ENCODE measurements at places on chromosomes 3 and 15.

- no peak for DNase-seq
Observed at GRCh38 chr3:140706360-140706759, 28.5 kb downstream of the TRIM42 start.

DNA sequence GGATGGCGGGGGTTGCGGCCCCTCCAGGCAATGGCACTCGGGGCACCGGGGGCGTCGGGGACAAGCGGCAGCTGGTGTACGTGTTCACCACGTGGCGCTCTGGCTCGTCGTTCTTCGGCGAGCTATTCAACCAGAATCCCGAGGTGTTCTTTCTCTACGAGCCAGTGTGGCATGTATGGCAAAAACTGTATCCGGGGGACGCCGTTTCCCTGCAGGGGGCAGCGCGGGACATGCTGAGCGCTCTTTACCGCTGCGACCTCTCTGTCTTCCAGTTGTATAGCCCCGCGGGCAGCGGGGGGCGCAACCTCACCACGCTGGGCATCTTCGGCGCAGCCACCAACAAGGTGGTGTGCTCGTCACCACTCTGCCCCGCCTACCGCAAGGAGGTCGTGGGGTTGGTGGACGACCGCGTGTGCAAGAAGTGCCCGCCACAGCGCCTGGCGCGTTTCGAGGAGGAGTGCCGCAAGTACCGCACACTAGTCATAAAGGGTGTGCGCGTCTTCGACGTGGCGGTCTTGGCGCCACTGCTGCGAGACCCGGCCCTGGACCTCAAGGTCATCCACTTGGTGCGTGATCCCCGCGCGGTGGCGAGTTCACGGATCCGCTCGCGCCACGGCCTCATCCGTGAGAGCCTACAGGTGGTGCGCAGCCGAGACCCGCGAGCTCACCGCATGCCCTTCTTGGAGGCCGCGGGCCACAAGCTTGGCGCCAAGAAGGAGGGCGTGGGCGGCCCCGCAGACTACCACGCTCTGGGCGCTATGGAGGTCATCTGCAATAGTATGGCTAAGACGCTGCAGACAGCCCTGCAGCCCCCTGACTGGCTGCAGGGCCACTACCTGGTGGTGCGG, 1.9 kb downstream of the CHST2 start:
- DNase-seq, result peak; percentile 76

GRCh38 chr3:113629584-113630421, 66.6 kb downstream of the USF3 start:
- no peak for DNase-seq

DNA sequence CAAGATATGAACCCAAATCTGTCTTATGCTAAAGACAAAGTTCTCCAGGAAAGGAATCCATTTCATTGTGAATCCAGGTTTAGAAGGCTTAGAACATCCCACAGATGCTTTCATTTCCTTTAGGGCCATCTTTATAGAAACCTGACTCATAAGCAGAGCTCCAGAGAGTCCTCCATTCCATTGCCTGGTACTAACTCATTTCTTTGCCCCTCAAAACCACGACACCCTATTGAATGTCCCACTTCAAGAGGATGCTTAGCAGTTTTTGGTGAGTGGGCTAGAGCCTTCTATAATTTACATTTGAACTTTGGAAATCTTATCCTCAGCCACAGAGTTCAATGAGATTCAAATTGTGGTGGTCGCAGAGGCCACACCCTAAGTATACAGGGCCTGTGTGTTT, 325.0 kb downstream of the NTRK3 start:
- DNase-seq, result no peak

DNA sequence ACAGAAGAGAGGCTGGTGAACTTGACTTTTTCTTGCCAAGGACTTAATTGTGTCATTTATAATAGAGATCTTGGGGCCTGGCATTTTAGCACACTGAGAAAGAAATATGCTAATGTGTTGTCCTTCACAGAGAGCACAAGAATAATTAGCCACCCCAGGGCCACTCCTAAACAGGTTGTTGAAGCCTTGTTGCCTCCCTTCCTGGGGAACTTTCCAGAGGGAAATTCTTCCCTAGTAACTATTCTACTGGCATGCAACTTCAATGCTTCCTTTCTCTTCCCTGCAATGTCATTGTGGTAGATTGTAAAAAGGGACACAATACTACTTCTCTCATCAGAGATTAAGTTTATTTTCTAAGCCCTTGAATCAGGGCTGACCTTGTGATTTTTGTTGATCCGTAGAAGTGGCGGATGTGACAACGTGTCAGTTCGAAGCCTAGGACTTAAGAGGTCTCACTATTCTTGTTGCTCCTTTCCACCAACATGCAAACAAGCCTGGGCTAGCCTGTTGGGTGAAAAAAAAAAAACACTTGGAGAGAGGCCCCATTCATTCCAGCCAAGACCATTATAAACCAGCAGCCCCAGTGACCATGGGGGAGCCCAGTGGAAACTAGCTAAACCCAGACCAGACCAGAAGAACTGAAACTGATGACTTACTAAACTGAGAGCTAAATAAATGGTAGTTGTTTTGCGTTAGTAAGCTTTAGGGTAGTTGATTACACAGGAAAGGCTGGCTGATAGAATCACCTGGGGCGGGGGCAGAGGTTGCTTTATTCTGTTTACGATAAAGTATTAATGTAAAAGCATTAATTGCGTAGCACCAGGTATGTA, 287.2 kb downstream of the SHQ1 start:
- DNase-seq, result no peak

DNA sequence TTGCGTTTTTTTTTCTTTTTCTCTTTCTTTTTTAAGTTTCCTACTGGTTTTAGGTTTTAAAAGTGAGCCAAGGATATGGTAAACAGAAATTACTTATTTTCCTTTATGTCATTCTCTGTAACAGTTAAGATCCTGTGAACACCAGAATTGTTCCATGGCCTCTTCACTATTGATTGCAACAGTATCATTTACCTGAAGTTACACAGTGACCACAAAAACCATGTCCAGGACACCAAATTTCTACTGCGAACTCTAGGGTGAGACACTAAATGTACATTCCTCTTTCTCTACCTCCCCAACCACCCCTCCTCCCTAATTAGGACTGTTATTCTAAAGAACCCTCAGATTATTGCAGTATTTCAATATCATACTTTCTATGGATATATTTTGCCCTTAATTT, 280.9 kb downstream of the FOXP1 start:
- DNase-seq, result no peak

DNA sequence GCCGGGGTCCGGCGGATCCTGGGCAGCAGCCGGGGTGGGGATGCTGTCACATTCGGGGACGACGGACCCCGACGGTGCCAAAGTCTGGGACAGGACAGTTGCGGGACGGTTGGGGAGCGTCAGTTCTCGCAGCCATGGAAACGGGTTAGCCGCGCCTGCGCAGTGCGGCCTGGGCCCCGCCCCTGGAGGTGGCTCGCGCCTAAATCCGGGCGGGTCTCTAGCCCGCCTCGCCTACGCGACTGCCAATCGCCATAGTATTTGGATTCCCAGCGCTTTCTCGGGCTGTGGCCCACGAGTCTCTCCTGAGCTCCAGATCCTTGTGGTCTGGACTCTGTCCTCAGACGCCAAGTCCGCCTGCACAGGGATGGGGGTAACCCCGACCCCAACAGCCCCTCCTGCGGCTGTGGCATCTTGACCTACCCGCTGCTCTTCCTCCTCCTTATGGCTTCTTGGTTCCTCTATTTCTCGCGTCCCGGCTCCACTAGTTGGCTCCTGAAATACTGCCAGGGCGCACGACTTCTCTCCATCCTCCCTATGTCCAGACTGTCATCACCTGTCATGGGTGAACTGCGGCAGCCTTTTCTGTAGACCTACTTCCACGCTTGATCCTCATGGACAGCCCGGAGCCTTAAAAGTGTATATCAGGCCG, at the start of gene ZMYND10:
Gene ZMYND10, minus strand, starts transcription at position 147 of the 649 bp plus-strand sequence. CDS start 153 bp downstream, outside the sequence.
- DNase-seq, result peak; percentile 46

- no peak for DNase-seq
Observed at GRCh38 chr3:32484436-32484835, 18.2 kb downstream of the CMTM6 start.

GRCh38 chr15:58547628-58548307, 116.0 kb downstream of the LIPC start:
- no peak for DNase-seq

GRCh38 chr3:50251220-50251619, 15.2 kb downstream of the GNAI2 start:
- DNase-seq, result no peak

GRCh38 chr3:188154809-188155574, 1.0 kb downstream of the LPP start:
- peak; percentile 36 for DNase-seq

DNA sequence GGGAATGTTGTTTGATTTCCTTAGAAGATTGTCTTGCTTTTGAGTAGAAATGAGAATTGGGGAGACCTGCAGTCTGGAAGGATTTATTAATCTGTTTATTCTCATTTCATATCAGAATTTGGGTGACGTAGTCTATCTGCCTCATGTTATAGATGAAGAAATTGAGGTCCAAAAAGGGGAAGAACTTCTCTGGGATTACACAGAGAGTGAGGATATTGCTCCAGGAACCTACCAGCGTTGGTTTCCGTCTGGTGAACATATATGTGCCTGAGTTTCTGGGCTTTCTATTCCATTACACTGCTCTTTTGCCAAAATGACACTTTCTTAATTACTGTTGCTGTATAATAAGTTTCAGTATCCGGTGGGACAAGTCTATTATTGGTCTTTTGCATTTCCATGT, 51.8 kb downstream of the CTDSPL start:
- DNase-seq, result no peak

GRCh38 chr3:132016061-132017041, 18.5 kb downstream of the CPNE4 start:
- peak; percentile 42 for DNase-seq

DNA sequence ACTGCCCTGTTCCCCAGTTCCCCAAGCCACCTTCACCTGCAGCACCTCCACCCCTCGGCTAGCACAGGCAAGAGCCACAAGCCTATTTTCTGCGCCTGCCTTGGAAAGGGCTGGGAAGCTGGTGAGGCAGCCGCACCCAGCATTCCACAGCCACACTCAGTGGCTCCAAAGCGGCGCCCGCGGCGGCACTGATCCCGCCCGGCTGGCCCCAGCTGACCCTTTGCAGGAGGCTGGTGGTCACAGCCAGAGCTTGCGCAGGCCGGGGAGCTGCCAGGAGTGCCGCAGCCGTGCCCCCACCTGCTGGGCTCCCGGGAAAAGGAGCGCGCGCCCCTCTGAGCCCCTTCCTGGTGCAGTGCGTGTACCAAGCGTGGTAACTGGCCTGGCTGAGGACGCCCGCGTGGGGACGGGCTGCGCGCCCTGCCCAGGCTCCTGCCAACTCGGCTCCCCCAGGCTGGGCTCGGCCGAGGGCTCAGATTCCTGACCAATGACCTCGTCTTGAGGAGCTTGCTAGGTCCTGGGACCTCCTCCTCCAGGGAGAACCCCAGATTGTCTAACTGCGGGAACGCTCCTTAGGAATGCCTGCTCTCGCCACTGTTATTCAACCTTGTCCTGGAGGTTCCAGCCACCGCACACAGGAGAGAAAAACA, 13.3 kb downstream of the GRAMD2A start:
- peak; percentile 27 for DNase-seq

GRCh38 chr3:69085833-69086722, 1.3 kb downstream of the ARL6IP5 start:
- peak; percentile 90 for DNase-seq

DNA sequence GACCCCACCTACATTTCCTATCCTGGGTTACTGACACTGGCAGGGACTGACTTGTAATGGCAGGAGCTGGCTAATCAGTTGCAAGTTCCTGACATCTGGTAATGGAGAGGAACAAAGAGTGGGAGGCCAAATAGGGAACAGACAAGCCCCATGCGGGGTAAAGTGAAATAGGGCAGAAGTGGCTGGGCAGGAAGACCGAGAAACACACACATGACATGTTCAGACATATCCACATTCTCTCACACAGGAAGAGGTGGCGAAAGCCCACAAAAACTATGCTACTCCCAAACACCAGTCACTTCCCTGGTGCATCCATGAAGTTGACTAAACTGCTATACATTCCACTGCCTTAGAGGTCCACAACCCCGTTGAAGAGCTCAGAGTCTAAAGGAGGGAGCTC, 394.1 kb upstream of the TBL1XR1 start:
- DNase-seq, result peak; percentile 53

DNA sequence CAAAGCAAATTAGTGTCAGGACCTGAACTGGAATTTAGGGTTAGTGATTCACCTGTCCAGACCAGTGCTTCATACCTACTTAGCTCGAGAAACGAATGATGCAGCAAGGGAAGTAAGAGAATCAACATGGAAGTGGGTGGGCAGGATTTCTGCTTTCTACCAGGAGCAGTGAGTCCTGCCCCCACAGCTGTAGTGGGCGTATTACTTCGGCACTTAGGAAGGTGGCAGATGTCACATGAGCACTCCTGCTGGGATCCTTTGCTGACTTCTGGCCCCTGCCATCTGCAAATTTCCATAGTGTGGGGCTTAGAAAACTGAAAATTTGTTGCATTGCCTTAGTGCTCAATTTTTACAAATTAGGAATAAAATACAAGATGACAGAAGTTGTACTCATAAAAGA, 31.2 kb downstream of the RYR3 start:
- DNase-seq, result no peak

DNA sequence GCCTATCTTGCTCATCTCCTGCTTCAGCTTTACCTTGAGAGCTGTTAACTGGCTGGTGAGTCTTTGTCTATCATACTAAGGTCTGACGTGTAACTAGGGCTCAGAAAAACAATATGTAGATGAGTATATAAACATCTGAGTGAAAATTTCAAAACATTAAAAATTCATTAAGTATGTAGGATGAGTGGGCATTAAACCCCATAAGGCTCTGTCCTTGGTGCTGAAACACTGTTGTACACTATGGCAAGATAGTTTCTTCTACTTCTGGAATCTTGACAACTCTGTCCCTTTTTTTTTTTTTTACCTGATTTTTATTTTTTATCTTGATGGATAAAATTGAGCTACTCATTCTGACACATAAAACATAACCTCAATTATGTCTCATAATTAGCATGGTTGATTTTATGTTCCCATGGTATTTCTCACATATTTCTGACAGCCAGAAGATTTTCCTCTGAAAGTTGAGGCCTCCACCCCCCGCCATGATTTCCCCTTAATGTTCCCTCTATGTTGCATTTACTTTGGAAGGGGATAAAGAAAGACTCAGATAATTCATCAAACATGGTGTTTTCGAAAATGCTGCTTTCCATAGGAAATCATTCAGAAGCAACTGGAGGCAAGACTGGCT, 54.3 kb downstream of the DGKG start:
- DNase-seq, result peak; percentile 67

- DNase-seq, result peak; percentile 3
Observed at GRCh38 chr15:91186904-91187656, 87.0 kb downstream of the SV2B start.

DNA sequence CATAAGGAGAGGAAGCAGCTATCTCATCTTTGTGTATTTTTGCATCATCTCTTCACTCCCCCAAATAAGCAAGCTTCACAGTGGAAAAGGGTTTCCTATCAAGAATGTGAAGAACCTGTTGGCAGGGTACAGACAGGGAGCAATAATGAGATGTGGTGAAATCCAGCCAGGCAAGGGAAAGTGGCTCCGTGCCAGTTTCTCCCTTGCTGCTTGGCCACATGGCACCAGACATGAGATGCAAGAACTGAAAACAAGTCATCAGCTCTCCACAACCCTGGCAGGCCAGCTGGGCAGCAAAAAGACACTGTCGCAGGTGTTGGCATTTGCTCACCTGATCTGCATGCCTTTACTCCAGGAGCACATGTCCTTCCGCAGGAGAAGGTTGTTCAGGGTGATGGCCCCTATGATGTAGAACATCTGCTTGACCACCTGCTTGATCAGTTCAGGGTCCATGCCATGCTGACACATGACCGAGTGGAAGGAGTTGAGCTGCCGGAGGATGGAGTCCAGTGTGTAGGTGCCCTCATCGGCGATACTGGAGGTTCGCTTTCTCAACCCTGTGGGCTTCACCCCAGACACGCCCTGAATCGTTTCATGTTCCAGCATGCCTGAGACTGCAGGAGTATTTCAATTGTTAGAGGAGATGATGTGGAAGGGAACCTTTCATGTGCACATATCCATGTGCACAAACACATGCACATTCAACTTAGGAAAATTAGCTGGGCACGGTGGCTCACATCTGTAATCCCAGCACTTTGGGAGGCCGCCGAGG, 23.3 kb upstream of the MYO5C start:
- no peak for DNase-seq

Measured in fibroblast of skin of scalp (primary cell).